ENCODE measurements at places on chromosomes 5 and 9.

GRCh38 chr5:13108265-13108664 is 836.2 kb downstream of the DNAH5 start:
- DNase-seq, result no peak

- no peak for DNase-seq
Observed at GRCh38 chr5:13944560-13945199, at the start of gene DNAH5. Gene DNAH5, minus strand, starts transcription at chr5:13944688. Its CDS starts 250 bp downstream, at chr5:13944438.

DNA sequence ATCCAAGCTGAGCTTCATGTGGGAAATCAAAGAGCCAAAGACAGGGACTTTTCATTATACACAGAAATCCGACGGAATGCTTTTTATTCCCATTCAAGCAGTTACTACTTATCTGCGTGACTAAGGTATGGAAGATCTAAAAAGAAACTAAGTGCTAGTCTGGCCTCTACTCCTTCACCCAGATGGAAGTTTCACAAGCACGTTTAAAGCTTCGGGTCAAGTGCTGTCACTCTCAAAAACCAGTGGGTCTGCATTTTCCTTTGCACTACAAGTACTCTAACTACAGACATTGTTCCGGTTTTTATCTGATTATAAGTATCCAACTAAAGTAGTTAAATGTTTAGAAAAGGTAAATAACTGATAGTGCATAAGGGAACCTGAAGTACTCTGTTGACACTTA is 13.7 kb upstream of the MTAP start:
- no peak for DNase-seq

DNA sequence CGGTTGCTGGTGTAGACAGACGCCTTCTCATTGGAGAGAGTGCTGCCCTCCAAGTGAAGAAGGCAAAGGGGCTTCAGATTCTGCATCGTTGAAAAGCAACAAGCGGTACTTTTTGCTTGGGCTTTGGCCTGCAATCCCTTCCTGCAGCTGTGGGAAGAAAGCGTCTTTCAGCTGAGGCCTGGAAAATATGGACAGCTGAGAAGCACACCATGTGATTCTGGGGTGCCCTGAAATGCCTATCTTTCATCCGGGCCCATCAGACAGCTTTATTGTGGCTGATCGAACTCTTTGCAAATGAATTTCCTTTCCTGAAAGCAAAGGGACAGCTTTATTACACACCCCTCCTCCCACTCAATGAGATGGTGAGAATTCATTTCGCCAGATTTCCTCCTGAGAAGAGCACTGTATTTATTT is 74.0 kb downstream of the NSG2 start:
- DNase-seq, result peak; percentile 35

Measured in hypothalamus (tissue), 51 donors.